Lung microvascular endothelial cell (primary cell): ENCODE measurements at places on chromosomes 1 and 21.

GRCh38 chr1:60825593-60825992 lies 256.8 kb upstream of the NFIA start:
- DNase-seq = peak; percentile 22

DNA sequence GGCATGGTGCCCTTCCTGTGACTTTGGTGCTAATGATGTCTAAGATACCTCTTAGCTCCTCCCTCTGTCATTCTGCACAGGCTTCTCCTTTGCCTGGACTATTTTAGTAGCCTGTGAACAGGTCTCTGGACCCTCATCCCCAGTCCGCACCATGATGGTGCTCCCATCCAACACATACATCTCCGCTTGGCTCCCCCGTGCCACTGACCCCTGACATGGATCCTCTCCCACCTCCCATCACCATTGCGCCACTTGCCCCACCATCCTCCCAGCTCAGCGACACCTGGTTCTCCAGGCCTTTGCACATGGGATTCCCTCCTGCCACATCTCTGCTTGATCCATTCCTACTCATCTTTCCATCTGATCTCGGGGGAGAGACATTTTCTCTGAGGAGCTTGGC lies 33.9 kb downstream of the RUNX3 start:
- DNase-seq = no peak

DNA sequence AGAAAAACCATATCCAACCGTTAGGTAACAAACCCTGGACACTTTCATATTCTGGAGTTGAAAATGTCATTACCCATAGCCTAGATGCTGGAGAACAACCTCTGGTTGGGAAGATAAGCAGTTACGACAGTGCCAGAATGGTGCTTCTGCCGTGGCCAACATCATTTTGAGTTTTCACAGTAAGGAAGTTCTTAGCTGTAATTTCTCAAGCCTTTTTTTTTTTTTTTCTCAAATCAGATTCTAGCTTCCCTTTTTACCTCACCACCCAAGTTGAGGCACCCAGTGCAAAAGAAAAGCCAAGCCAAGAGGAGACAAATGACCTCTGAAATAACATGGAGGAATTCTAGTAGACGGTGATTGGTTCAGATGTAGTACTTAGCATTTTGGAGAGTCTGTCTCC lies 21.8 kb downstream of the PPT1 start:
- DNase-seq = no peak

- DNase-seq = no peak
Observed at GRCh38 chr1:223223091-223223995, 80.3 kb upstream of the TLR5 start.

DNA sequence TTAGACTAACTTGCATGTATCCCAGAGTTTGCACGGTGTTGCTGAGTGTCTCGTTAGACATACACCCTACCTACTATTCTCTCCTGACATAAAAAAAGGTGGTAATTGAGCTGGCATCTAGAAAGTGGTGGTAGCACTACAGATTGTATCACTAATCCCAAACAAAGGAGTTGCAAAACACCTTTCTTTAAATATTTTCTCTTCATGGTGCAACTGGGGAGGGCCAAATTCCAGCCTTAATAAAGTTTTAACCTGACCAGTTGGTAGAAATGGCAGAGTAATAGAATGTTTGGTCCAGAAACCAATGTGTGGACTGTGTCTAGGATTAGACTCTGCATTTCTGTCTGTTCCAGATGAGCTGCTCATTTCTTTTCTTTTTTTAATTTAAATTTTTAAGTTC lies 40.0 kb downstream of the NFIA start:
- DNase-seq = no peak

DNA sequence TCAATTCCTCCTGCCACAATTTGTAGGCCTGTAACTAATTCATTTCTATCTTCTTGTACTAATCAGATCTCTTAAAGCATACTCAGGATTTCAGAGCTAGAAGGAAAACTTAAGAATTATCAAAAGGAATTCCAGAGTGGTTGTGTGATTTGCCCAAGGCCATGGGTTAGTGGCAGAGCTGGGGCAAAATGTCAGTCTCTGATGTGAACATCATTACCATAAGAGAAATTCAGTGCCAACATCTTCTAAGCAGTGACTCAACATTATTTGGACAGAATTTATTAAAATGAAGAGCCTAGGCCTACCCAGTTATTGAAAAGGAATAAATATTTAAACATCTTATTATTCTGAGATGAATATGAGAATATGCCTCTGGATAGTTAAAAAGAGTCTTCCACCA lies 14.5 kb downstream of the ST6GALNAC5 start:
- no peak for DNase-seq

DNA sequence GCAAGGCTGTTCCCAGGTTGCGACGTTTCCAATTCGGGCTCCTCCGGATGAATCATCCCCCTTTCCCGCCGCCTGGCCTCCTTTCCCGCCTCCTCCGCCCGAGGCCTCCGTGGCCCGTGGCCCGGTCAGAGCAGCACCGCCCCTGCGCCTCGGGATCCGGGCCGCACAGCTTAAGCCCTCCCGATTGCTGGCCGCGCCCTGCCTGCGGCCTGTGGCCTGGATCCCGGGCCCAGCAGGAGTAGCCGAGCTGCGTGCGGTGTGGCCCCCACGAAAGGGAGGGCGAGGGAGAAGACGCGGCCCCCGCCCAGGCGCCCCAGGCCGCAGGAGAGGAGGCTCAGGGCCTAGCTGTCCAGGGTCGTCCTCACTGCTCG lies 1.0 kb downstream of the TMEM200B start:
- DNase-seq = no peak

GRCh38 chr1:232413674-232414073 lies 216.3 kb downstream of the SIPA1L2 start:
- DNase-seq = no peak

- DNase-seq = no peak
Observed at GRCh38 chr21:46187814-46188213, 3.6 kb upstream of the SPATC1L start.

DNA sequence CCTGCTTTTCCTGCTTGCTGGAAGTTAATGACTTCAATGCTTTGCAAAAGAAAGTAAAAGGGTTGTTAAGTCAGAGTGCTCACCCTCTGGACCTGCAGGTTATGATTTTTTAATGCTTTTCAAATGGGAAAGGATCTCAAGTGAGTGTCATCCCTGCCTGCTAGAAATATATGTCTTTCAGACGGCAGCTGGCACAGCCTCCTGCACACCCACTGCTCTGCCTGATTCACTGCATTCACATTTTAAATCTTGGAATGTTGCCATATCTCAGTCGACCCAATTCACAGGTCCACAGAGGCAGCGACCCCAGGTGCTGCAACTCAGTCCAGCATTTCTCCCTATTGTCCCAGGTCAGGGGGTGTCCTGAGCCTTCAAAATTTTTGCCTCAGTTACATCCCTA lies 10.7 kb downstream of the DUSP23 start:
- DNase-seq = no peak

DNA sequence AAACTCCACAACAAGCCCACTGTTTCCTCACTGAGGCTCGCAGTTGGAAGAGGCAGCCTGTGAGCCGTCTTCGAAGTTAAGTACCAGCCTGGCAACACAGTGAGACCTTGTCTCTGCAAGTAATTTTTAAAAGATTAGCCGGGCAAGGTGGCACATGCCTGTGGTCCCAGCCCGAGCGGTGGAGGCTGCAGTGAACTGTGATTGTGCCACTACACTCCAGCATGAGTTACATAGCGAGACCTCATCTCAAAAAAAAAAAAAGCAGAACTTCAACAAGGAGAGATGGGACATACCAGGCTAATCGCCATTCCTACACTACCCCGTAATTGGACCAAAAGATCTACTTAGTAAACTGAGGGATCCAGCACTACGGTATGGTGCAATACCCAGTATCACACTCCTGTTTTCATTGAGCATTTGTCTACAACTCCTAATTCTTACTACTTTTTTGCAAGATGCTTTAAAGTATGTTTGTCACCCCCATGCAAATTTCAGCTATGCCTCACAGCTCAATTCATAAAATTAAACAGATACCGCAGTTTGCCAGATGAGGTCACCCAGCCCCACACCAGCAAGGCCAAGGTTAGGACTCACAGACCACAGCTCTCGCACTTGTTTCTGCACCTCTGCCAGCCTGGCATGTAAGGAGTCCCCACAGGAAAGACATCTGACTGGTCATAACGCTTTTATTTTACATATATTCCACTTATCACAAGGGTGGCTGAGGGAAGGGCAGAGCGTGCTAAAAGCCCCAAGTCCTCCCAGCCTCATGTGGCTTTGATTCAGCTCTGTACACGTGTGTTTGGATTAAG lies 21.0 kb downstream of the SDE2 start:
- DNase-seq = no peak

GRCh38 chr1:94753171-94753972 lies 66.8 kb upstream of the SLC44A3 start:
- peak; percentile 28 for DNase-seq

DNA sequence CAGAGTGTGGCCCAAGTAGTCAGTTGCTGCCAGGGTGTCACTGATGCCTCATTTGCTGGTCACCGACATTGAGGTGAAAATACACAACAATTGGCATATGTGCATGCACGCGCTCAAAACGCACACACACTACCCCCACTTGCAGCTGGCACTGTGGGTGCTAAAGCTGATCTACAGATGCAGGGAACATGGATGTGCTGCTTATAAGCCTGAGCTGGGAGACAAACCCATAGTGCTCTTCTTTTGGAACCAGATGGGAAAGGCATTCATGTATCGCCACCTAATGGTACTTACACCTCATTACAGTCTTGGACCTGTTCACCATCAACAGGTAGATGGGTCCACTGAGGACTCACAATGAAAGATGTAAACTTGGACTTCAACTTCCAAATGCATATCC lies 70.3 kb upstream of the CAMK1G start:
- DNase-seq = peak; percentile 38

DNA sequence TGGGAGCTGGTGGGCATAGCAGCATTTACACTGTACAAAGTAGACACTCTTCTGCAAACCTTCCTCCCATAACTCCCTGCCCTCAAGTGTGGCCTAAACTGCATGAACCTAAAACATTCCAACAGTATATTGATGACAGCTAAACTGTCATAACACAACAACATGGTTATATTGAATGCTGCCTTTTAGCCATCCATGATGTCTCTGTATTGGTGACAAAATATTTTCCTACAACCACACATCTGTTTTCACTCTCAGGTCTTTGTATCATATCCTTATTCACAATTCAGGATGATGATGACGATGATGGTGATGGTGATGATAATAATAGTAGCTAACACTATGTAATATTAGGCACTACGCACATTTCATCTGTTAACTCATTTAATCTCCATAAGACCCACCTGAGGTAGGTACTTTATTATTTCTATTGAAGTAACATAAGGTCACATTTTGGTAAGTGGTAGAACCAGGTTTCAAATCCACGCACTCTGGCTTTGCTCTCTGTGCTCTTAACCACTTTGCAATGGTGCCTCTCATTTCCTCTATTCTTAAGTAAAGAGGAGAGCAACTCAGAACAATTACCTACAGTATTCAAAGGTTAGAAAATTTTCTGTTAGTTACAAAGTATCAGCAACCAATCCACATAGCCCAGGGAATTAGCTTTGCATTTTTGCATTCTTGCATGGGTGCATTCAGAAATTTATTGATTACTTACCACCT lies 185.1 kb upstream of the LMO4 start:
- no peak for DNase-seq

DNA sequence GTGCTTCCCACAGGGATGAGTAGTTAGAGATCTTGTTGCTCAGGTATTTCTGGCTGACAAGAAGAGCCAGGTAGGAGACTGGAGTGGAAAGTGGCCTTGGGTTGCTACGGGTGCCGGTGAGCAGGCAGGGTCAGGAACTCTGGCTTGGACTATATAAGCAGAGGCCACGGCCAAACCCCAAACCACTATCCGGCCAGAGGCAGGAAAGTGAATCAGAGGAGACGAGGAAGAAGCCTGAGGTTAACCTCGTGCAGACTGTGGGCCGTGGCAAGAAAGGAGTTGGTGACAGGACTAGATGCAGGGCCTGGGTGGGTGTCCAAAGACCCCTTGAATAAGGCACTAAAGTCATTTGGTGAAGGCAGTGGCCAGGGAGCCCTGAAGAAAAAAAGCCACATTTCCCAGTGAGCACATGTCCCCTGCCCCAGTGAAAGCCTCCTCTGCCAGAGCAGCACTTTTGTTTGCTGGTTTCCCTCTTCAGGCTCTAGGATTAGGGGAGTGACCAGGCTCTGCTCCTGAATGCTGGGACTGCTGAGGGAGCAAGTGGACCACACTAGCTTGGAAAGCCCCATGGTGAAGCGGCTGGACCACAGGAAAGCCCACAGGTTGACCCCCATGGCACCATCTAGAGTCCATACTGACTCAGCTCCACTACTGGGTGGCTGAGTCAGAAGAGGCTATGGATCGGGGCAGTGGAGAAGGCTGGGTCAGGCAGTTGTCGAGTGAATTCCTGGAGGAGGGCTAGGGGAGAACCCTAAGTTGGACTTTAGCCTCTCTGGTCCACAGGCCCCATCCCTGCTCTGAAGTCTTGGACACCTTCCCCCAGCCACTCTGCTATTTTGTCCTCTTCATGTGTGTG lies 23.4 kb downstream of the CSF1 start:
- DNase-seq = no peak

GRCh38 chr1:33244143-33244808 lies 12.0 kb upstream of the ZNF362 start:
- no peak for DNase-seq

DNA sequence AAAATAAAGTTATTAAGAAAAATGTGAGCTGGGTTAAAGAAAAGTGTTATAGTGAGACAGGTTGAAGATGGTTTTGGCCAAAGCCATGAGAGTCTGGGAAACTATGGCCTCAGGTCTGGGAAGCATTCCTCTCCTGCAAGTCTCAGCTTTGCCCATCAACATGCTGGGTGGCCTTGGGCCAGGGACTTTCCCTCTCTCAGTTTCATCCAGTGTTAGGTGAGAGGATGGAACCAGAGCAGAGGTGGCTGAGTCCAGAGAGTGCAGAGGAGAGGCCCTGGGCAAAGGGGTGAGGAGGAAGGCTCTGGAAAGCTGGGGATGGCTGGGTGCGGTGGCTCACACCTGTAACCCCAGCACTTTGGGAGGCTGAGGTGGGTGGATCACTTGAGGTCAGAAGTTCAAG lies 10.5 kb downstream of the PADI2 start:
- DNase-seq = no peak

DNA sequence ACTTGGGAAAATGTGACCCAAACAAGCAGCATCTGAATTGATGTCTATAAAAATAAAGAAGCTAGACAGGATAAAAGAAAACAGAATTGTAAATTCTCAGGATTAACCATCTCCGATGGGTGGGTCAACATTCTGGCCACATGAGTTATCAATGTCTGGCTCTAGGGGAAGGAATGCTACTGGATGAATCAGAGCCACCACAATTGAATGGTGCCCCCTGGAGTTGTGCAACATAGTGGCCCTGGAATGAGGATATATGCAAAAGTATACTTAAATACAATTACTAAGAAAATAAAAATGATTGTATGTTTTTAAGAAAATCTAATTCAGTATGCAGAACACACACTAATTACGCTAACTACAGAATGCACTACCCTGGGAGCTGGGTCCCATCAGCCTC lies 185.6 kb downstream of the TGFBR3 start:
- no peak for DNase-seq

- DNase-seq = no peak
Observed at GRCh38 chr1:89986020-89986419, 8.9 kb upstream of the ZNF326 start.

GRCh38 chr1:33972676-33973395 lies 109.0 kb downstream of the HMGB4 start:
- no peak for DNase-seq
